ENCODE measurements at places on chromosomes 4 and X.

DNA sequence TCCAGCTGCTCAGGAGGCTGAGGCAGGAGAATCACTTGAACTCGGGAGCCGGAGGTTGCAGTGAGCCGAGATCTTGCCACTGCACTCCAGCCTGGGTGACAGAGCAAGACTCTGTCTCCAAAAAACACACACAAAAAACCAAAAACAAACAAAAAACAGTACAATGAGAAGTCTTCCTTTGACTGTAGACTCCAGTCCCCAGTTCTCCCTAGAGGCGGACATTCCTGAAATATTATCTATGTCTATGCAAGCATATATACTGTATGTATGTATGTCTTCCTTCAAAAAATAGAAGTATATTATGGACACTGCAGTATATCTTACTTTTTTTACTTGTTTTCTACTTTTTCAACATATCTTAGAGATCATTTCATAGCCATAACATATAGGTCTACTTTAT lies 10.2 kb upstream of the FGF2 start:
- no peak for DNase-seq

DNA sequence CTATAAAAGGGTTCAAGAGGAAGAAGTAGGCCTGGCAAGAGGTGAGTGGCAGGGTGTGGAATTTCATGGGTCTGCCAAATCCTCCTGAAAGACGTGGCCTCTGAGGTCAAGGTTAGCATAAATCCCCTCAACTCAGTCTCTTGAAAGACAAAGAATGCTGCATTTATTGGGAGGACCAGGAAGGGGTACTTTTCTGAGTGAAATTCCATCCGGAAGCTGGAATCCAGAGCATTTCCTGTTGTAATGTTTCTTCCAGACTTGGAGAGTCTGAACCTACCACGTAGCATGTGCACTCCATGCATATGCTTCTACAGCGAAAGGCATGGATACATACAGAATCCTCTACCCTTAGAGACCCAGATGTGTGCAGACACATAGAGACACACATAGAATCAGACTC lies 13.4 kb upstream of the FGD1 start:
- DNase-seq = no peak

DNA sequence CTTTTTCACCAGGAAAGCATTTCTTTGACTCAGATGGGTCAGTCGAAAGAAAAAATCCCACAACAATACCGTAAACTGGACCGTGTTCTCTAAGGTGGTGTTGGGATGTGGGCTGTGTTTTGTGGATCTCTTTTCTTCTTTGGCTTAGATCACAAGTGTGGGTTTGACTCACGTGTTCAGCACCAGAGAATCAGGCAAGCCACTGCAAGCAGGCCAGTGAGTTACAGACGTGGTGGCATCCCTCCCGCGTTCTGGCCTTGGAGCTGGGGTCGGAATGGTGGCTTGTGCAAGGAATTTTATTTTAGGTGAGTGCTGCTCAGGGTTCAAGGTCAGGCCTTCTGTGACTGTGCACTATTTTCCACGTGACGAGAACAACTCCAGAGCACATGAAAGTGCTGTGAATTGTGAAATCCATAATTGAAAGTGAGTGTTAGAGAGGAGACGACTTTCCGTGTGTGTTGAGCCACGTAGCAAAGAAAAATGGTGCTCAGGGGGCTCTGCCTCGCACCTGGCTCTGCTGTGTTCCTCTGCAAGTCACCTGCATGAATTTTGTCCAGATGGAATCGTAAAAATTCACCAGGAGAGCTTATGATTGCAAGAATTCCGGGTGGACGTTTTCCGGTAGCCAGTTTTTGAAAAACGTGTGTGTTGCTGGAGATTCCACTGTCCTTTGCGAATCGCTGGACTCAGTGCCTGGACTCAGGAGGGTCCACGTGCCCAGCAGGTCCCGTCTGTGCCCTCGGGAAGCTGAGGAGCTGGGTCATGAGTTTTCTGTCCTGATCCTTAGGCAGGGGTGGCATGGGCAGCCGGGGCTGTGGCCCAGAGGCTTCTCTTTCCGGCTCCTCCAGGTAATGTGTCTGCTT lies 33.6 kb upstream of the HGFAC start:
- DNase-seq = no peak

GRCh38 chr4:146054676-146055075 lies 116.1 kb upstream of the ZNF827 start:
- DNase-seq = no peak

- no peak for DNase-seq
Observed at GRCh38 chrX:112190646-112191045, 108.1 kb upstream of the TRPC5 start.

All from H54 (cell line).